ENCODE measurements at places on chromosomes 12 and 14.

- DNase-seq = no peak
Measured at GRCh38 chr12:27337376-27337775, 4.7 kb downstream of the BMAL2 start.

DNA sequence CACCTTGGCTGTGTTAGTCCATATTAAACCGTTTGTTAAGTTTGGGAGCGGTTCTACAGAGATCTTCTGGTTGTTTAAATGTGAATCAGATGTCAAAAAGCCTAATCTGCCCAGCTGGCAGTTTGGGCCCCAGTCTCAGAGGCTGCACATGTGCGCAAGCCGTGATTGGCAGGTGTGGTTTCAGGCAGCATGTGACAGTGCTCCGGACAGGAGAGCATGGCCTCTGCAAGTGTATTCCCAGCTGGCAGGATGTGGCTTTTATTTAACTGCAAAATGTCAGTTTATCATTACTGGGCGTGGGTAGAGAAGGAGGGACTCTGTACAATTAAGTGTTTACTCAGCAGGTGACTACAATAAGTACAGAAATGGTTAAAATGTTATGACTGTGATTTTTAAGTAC is 77.5 kb downstream of the PELI2 start:
- DNase-seq = no peak

DNA sequence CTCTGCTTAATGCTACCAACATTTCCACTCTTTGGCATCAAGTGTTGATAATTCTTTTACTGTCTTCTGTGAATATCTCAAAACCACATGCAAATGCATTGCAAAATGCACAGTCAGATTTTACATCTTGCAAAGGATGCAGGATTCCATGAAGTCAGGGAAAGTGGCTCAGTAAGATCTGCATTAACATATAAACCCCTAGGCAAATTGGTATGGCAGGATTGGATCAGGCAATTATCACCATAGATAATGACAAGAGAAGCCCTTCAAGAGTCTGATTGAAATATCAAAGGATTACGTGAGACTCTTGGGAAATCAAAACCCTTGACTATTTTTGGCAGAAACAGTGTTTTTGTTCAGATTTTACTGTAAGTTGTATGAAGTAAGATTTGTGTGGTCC is 71.0 kb downstream of the TMTC2 start:
- no peak for DNase-seq

DNA sequence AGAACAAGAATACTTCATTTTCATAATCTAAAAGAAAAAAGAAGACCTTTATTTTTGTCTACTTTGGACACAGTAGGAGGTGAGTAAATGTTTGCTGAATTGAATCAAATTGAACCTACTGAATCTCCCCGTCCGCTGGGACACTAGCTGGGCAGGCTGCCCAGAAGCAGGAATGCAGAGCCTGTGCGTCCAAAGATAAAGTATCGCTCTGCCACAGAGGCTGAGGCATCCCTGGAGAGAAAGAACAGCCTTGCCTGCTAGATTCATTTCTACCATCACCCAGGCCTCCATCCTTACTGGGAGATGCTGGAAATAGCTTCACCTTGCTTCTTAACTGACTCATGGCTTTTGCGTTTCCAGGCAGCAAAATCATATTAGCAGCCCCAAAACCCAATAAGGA is 64.1 kb upstream of the TSPAN11 start:
- DNase-seq = no peak

DNA sequence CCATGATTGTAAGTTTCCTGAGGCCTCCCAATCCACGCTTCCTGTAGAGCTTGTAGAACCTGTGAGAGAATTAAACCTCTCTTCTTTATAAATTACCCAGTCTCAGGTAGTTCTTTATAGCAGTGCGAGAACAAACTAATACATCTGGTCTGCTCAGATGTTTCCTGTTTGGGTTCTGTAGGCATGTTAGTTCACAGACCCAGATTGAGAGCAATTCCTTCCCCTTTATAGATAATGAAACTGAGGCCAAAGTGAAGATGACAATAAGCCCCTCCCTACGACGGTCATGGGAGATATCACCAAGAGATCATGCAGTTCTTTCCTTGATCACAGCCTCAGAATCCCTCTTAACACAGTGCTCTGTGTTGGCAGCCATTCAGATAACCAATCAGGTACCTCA is 76.5 kb upstream of the CLMN start:
- DNase-seq = no peak

DNA sequence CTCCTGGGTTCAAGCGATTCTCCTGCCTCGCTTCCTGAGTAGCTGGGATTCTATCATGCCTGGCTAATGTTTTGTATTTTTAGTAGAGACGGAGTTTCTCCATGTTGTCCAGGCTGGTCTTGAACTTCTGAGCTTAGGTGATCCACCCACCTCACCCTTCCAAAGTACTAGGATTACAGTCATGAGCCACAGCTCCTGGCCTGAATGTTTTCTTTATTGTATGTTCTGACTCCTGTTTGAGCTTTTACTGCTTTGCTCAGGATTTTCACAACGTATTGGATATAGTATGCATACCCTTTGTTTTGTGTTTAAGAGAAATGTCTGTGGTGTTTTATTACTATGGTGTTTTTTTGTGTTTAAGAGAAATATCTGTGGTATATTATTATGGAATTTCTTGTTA is 37.2 kb downstream of the ATF7IP start:
- DNase-seq = no peak

GRCh38 chr12:129434790-129435189 is 469.0 kb downstream of the TMEM132D start:
- no peak for DNase-seq

- DNase-seq = no peak
Measured at GRCh38 chr14:71996610-71997009, 64.4 kb downstream of the RGS6 start.

GRCh38 chr12:7083125-7083524 is 9.1 kb downstream of the C1R start:
- no peak for DNase-seq

GRCh38 chr14:102498678-102499265 is 10.8 kb downstream of the ANKRD9 start:
- no peak for DNase-seq

DNA sequence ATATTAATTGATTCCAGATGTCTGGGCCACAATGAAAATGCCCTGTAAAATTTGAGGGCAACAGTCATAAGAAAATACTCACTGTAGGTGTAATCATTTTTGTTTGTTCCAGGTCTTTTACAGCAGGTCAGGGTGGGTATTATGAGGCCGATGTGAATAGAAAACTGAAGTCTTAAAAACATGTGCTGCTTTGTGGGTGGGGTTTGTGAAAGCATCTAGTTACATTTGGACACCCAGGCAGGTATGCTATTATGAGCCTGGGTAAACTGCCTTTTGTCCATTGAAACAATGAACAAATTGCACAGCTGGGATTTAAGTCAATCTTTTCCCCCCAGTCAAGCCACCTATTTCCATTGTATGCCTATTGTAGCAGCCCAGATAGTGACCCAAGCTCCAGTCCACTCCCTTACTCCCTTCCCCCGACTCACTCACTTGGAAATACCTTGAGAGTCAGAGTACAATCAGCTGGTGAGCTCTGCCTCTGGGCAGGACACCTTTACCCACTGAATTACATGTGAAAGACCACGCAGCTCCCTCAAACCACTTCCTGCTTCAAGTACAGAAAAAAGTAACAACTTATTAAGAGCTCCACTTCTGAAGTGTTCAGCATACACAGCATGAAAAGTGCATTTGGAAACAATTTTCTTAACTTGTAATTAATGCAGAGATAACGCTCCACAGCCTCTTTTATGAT is 1.8 kb downstream of the IGF1 start:
- no peak for DNase-seq

DNA sequence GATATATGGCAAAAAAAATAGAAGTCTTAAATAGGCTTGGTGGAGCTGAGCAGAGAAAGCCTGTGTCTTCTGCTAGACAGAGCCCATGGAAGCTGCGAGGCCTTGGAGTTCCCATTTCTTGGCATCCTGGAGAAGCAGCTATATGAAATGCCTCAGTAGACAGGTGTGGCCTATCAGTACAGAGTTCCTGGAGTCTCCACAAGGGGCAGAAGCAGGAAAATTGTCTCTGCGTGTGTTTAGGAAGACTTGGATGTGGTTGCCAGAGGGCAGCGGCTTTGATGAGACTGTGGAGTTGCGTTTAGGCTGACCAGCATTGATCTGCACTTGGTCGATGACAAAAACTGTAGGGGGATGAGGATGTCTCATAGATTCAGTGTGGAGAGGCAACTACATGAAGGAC is 334.5 kb upstream of the SEL1L start:
- no peak for DNase-seq

DNA sequence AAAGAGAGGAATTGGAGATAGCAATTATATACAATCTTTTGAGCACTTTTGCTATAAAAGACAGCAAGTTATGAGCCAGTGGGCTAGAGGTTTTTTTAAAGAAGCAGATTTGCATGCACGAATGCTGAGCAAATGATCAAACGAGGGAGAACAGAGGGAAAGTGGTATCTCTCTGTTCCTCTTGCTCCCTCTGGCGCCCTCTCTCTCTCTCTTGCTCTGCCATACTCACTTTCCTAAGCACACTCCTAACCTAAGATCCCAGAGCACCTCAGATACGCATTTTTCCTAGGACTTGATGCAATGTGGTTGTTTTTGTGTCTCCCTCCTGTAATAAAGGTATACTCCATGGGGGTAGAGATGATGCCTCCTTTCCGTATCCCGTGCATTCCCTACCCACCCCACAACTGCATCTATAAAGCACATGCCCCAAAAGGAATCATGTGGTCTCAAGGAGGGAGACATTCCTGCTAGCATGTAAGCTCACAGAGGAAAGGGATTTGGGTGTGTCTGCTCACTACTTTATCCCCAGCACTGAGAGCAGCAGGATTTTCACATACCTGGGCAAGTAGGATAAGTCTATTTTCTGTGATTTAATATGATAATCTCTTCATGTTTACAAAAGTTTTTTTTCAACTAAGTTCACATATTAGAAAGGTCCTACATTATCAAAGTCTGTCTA is 270.2 kb downstream of the SSPN start:
- DNase-seq = no peak
